ENCODE measurements at places on chromosomes 12 and 14.
A peak's percentile ranks its signal among the peaks of the same experiment; 100 is the strongest.

GRCh38 chr12:94284046-94284445 is 135.7 kb downstream of the PLXNC1 start:
- DNase-seq = no peak

- no peak for DNase-seq
Measured at GRCh38 chr14:50000380-50001150, 107.7 kb downstream of the ARF6 start.

DNA sequence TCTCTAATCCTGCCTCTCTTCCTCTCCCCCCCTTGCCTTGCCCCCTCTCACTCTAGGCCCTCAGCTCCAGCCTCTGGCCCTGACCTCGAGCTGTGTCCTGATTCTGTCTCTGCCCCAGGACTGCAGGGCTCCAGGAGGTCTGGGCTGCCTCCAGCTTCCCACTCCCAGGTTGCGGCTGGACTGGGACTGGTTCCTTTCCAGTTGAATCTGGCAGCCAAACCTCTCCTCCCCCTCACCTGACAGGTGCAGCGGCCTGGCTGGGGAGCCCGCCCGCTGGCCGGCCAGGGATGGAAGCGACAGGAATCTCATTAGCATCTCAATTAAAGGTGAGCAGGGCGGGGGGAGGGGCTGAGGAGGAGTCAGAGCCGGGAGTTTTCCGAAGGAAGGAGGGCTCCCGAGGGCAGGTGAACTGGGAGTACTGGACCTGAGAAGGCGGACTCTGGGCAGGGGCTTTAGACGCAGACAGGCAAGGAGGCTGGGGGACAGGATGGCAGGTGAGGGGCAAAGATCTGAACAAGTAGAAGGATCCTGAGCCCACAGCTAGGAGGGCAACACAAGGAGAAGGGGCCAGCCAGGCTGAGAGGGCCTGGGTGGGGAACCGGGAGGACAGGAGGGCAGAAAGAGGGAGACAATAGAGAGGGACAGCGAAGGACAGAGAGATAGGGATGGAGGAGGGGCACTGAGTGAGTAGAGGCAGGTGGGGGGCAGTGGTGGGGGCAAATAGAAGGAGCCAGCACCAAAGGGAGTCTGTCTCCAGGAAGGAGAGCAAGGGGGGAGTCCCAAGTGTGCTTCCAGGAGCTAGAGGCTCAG is at the start of gene SCNN1A:
Gene SCNN1A, minus strand, starts transcription at position 295 of the 810 bp plus-strand sequence. CDS start 780 bp downstream, outside the sequence.
- DNase-seq = peak; percentile 49

GRCh38 chr12:98332642-98333041 is 182.7 kb upstream of the TMPO start:
- no peak for DNase-seq

- DNase-seq = no peak
Measured at GRCh38 chr12:11022520-11022919, at the start of gene TAS2R19. Gene TAS2R19, minus strand, starts transcription at chr12:11022620. Its CDS starts 49 bp downstream, at chr12:11022571.

DNA sequence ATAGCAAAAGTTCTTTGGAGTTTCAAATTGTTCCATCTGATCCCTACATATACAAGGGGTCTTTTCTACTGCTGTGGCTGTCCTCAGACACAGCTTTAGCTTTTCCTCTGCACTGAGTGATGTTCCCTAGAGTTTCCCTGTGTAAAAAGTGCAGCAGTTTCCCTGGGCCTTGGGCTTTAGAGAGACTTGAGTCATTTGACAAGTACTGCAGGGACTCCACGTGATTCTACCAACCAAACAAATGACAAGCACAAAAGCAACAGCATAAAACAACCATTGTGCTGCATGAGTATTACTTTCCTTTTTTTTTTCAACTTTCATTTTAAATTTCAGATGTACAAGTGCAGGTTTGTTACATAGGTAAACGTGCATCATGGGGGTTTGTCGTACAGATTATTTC is 272.8 kb downstream of the PDZRN4 start:
- no peak for DNase-seq

GRCh38 chr14:81055971-81056370 is 100.5 kb downstream of the TSHR start:
- DNase-seq = no peak

DNA sequence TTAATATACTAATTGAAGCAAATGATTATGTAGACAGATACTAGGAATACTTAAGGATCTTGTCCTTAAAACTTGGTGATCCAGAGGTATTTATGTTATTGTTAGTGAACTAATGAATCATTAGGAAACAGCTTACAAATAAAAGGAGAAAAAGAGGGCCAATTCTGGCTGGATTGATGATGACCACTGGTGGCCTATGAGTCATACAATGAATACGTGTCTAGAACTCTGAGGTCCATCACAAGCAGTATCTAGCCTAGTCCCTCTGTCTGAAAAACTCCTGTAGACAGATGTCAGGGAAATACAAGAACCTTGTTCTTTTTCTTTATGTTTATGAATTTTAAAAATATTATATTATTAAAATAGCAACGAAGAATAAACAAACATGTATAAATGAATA is 51.7 kb upstream of the RTL1 start:
- DNase-seq = no peak

- DNase-seq = no peak
Measured at GRCh38 chr14:56004786-56005185, 113.4 kb upstream of the PELI2 start.

- no peak for DNase-seq
Measured at GRCh38 chr12:79933532-79934264, 1.2 kb downstream of the PPP1R12A start.

GRCh38 chr12:114167431-114167830 is 201.3 kb upstream of the RBM19 start:
- no peak for DNase-seq

GRCh38 chr12:1842183-1842904 is 22.0 kb downstream of the LRTM2 start:
- DNase-seq = no peak

- peak; percentile 59 for DNase-seq
Measured at GRCh38 chr12:103956509-103957027, 9.1 kb upstream of the TDG start.

DNA sequence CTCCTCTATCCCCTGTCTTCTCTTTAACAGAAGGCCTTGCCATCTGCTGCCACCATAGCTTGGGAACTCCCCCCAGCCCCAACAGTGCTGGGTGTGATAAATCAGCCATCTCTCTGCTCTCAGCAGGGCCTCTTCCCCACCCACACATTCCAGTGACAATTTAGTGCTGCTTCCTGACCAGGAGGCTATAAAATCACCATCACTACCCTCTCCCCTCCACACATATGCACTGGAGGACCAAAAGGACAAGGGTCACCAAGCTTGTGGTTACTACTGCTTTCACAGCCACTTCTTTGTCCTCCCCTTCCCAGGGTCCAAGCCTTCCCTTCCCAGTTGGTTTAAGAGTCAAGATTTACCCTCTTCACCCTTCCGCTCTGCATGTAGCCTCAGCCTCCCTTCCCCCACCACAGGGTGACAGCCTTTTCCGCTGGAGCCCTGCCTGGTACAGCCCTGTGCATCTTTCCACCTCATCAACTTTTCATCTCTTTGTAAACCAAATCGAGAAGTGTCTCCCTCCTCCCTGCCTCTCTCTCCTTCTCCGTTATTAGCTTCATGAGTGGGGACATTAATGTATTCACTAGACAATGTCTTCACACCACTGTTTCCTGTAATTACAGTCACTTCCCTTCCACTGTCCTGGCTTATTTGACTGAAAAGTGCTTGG is 9.4 kb downstream of the PSMB5 start:
- DNase-seq = no peak

DNA sequence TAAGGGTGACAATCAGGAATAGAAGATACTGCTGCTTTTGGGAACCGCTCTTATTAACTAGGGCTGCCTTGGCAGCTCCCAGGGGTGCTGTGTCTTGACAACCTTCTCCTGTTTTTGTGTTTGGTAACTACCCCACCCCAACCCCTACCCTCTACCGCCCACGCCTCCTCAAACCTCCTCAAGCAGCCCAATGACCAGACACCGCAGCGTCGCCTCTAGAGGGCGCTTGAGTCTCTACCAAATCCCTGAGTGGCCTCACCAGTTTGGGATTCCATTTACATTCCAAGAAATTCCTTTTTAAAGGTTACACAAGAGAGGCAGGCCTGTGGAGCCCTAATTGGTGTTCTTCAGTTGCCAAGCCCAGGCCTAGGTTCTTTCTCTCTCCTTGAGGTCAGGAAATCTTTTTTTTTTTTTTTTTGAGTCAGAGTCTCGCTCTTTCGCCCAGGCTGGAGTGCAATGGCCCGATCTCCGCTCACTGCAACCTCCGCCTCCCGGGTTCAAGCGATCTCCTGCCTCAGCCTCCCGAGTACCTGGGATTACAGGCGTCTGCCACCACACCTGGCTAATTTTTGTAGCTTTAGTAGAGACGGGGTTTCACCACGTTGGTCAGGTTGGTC is 72.4 kb upstream of the USP44 start:
- DNase-seq = peak; percentile 60

DNA sequence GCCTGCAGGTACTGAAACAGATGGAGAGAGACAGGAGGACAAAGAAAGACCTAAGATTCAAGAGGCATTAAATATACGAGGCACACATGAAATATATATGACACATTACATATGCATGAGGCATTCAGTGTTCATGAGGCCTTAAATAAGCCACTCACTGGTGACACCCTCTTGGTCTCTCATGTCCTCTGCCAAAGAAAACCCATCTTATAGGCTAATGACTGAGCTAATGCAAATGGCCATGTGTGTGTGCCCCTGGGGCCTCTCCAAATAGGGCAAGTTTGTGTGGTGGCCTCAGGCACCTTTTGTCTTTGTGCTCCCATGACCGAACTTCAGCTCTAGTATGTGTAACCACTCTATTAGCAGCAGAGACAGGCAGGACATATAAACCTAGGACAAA is 18.8 kb downstream of the COQ6 start:
- DNase-seq = no peak

DNA sequence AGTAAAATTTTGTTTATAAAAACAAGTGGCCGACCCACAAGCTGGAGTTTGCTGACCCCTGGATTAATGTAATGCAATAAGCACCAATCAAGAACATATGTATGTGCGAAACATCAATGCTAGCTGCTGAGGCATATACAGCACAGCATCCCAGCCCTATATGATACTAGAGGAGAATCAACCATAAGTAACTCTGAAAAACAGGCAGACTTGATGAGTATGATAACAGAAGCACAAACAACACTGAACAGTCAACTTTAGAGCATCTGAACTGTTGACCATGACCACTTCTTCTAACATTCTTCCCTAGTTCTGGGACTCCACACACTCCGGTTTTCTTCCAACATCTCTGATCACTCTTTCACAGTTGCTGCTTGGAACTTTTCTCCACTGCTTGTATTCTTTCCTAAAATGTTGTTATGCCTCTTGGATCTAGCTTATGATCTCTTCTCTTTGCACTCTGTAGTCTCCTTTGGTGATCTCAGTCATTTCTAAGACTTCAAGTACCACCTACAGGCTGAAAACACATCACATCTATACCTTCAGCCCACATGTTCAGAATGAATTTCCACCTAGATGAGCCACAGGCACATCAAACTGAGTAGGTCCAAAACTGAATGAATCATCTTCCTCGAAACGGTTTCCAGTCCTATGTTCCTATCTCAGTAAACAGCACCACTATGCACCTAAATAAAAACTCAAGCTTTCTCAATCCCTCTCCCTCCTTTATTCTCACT is 57.2 kb downstream of the STXBP6 start:
- no peak for DNase-seq

DNA sequence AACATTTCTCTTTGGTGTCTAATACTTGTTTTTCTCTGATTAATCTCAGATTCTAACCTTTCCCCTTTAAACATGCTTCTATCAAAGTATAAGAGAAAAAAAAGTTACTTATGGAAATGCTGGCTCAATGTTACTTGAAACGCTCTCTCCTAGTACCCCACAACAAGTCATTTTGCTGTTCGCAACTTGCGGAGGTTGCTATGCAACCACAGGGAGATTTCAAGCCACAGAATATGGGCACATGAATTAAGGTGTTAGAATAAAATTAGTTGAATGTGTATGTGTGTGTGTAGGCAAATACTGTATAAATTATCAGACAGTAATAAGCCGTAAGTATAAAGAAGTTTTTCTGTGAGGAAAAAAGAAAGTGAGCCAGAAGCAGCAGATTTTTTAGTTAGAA is 80.6 kb downstream of the CCDC59 start:
- DNase-seq = no peak

DNA sequence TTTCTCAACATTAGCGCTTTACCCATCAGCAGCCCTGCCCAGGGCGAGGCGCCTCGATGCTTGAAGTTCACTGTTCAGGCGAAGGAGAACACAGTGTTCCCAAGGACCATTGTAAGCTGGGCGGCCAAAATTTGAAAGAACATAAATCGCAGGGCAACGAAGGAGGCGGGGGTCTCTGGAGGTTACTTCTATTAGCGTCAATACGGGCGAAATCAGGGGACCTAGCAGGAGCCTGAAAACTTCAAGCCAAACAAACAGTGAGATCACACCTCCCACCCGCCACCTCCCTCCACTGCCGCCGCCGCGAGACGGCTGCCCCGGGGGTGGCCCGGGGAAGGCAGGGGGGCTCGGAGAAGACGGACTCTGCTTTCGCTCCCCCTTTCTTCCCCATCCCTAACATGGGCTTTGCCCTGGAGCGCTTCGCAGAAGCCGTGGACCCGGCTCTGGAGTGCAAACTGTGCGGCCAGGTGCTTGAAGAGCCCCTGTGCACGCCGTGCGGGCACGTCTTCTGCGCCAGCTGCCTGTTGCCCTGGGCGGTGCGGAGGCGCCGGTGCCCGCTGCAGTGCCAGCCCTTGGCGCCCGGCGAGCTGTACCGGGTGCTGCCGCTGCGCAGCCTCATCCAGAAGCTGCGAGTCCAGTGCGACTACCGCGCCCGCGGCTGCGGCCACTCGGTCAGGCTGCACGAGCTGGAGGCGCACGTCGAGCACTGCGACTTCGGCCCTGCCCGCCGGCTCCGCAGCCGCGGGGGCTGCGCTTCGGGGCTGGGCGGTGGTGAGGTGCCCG is at the start of gene PDZRN4:
Gene PDZRN4, plus strand, starts transcription at position 263 of the 783 bp plus-strand sequence.
- DNase-seq = peak; percentile 19

DNA sequence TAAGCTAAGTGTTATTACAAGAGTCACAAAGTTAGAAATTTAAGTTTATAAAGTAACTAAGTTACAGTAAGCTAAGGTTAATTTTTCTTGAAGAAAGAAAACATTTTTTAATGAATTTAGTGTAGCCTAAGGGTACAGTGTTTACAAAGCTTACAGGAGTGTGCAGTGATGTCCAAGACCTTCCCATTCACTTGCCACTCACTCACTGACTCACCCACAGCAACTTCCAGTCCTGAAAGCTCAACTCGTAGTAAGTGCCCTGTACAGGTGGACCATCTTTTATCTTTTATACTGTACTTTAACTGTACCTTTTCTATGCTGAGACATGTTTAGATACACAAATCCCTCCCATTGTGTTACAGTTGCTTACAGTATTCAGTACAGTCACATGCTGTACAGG is 60.9 kb upstream of the TMEM263 start:
- DNase-seq = no peak
